Umbilical cord (tissue), 2 donors: ENCODE measurements at places on chromosomes 13 and 19.

DNA sequence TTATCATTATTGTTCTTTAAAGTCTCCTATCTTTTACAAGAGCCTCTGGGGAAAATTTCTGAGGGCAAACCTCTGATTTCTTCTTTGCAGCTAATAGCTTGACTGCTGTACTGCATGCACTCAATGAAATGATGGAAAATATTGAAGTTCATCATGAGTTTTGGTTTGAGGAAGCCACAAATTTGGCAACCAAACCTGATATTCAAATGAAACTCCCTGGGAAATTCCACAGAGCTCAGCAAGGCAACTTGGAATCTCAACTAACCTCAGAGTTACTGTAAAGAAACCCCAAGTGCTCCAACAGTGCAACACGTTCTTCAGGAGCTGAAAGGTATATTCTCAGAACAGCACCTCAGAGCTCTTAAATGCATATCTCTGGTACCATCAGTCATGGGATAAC lies 14.2 kb upstream of the RNF6 start:
- no peak for DNase-seq

DNA sequence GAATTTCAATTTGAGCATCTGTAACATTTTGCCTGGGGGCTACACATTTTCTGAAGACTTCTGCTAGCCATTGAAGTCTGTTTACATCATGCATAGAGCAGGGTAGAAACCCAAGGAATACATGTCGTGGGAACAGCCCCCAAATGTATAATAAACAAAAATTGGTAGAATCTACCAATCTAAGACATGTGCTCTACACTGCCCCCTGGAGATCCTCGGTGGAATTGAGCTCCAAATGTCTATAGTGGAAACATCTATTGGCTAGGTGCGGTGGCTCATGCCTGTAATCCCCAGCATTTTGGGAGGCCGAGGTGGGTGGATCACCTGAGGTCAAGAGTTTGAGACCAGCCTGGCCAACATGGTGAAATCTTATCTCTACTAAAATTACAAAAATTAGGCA lies 57.3 kb downstream of the MBD3L2B start:
- DNase-seq, result no peak

DNA sequence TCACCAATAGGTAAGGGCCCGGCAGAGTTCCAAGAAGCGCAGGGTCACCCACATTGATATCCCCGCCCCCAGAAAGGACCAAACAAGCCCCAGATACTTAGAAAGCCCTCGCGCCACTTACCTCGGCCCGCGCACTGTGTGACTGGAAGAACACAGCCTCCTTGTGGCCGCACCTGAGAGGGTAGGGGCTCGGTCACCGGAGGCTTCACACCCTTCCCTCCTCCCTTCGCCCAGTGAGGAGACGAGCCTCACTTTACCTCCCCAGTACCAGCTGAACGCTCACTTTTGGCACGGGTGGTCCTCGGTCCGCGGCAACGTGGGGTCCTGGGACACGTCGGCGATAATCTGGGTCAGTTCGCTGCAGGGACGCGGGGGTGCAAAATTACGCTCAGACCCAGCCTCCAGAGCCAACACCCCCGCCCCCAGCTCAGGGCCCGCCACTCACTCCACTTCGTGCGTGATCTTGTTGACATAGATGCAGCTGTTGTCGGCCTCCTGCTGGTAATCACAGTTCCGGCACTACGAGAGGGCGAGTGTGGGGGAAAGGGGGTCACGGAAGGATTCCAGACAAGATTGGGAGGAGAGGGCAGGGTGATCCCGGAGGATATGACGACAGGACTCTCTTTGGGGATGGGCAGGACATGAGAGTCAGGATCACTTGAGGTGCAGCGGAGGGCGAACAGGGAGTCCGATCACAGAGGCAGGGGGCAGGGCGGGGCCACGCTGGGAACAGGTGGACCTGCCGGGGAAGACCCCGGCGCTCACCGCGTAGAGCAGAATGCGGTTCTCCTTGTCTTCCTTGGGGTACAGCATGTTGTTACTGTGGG lies 568 bp downstream of the POLR2I start:
- peak; percentile 46 for DNase-seq

DNA sequence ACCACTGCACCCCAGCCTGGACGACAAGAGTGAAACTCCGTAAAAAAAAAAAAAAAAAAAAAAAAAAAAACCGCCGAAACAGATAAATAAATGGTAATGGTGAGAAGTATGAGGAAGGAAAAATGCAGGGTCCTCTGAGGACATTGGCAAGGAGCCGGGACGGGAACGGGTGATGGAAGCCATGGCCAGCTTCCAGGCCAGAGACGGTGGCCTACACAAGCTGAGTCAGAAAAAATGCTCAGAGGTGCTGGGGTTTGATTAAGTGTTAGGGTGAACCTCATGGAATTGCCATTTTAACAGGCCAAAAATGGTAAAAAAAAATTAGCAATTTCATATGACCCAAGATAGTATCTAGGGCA lies 866 bp upstream of the ZSWIM4 start:
- no peak for DNase-seq

GRCh38 chr13:64083396-64083795 lies 2667.7 kb upstream of the PCDH20 start:
- no peak for DNase-seq

DNA sequence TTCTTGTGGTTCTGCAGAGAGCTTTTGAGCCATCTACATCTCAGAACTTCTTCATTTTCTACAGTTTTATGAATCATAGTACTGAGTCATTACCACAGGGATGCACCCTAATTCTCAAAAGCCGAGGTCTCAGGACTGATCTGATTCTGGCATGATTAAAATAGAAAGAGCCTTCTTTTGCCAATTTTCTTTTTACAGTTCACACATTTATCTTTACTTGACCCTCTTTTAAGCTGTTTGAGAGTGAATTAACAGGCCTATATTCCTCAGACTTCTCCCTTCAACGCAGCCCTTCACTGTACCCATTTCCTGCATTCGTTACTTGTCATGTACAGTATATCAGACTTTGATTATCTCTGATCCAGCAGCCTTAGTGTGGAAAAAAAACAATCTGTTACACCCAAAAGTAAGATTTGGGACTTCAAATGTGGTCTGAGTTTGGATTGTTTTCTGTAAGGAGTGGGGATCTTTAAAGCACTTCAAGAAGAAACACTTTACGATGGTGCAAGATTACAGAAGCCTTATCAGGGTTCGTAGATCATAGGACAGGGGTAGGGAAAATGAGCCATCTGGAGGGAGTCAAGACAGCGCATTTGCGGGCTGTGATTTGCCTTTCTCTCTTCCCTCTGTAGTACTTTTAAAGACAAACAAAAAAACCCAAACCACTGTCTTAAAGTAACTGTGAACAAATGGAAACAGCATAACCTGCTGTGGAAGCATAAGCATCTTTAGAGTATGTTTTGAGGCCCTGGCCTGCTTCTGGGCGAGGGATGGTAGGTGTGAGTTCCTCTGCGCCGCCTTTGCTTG lies 15.3 kb upstream of the GPR183 start:
- DNase-seq, result peak; percentile 93
